ENCODE measurements at places on chromosomes 5 and 9.

DNA sequence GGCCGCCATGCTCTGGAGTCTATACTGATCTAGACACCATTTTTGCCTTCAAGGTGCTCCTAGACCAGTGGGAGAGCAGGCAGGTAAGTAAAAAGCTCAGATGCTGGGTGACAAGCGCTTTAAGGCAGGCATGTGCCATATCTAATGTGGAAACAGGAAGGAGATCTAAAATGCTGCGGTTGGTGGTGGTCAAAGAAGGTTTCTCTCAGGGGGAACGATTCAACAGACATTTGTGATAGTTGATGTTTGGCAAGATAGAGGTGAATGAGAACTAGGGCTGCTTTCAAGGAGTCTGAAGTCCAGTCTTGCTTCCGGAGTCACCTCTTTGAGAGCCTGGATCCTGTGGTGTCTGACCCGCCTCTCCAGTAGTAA is 146.2 kb upstream of the KLF4 start:
- H3K27me3 ChIP-seq, result no peaks in the 10 kb centered on the region
- no peaks in the 10 kb centered on the region for H3K36me3 ChIP-seq
- no peaks in the 10 kb centered on the region for H3K4me1 ChIP-seq
- no peak overlapping the region for H3K4me3 ChIP-seq

DNA sequence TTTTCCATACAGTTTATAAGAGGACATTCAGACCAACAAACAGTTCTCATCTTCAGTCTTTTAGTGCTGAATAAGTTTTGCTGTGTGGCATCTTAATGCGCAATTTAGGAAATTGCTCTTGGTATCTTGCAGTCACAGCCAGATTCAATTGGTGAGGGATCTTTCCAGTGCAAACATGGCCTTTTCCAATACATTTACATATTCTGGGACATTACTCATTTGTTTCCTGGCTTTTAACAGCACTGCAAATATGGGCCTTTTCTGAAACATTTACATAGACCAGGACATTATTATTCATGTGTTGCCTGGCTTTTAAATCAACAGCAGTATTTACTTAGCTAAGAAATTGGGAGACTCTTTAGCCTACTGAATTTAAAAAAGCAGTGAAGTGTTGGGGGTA is 22.7 kb downstream of the ANKRD33B start:
- no peaks in the 10 kb centered on the region for H3K36me3 ChIP-seq
- H3K27ac ChIP-seq, result no peak overlapping the region
- DNase-seq, result no peak
- H3K4me3 ChIP-seq, result no peak overlapping the region
- H3K27me3 ChIP-seq, result no peaks in the 10 kb centered on the region

DNA sequence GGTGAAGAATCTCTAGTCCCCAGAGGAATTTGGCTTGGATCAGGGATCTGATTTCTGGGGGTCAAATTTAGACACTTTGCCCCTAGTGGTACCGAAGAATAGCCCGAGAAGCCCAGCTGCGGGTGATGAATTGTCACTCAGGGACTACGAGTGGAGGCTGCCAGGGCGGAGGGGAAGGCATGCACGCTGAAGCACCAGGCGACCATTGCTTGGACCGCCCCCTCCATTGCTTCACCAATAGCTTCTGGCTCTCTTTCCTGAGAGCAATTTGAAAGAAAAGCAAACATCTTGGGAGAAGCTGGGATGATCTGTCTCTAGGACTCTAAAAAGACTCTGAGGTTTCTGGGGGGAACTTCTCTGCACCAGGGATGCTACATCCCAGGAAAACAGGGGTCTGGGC is 137.6 kb downstream of the CRB2 start:
- H3K36me3 ChIP-seq, result no peaks in the 10 kb centered on the region
- no peaks in the 10 kb centered on the region for H3K27me3 ChIP-seq
- no peak for DNase-seq
- H3K4me1 ChIP-seq, result no peaks in the 10 kb centered on the region

GRCh38 chr9:88971131-88971960 is 19.9 kb upstream of the S1PR3 start:
- H3K27ac ChIP-seq, result no peak overlapping the region
- DNase-seq, result no peak
- H3K4me1 ChIP-seq, result no peaks in the 10 kb centered on the region
- H3K36me3 ChIP-seq, result no peaks in the 10 kb centered on the region
- no peak overlapping the region for H3K4me3 ChIP-seq
- H3K27me3 ChIP-seq, result no peaks in the 10 kb centered on the region

DNA sequence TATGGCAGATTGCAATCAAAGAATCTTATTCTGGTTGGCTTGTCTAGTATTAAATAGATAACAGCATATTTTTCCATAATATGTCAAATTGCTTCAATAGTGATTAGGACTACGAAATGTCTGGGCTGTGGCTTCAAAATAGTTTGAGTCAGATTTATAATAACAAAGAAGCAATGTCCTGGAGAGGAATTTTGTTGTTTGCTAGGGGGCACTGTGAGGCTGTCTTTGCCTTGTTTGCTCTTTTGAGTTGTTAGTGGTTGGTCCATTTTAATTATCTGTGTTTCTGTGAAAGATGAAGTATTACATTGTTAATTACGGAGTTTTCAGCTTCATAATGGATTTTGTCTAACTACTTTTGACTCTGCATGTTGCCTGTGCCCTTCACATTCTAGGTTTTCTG is 713.6 kb downstream of the TLE4 start:
- H3K27ac ChIP-seq, result no peak overlapping the region
- H3K27me3 ChIP-seq, result no peaks in the 10 kb centered on the region
- no peak overlapping the region for H3K4me3 ChIP-seq
- H3K4me1 ChIP-seq, result no peaks in the 10 kb centered on the region
- no peaks in the 10 kb centered on the region for H3K36me3 ChIP-seq

DNA sequence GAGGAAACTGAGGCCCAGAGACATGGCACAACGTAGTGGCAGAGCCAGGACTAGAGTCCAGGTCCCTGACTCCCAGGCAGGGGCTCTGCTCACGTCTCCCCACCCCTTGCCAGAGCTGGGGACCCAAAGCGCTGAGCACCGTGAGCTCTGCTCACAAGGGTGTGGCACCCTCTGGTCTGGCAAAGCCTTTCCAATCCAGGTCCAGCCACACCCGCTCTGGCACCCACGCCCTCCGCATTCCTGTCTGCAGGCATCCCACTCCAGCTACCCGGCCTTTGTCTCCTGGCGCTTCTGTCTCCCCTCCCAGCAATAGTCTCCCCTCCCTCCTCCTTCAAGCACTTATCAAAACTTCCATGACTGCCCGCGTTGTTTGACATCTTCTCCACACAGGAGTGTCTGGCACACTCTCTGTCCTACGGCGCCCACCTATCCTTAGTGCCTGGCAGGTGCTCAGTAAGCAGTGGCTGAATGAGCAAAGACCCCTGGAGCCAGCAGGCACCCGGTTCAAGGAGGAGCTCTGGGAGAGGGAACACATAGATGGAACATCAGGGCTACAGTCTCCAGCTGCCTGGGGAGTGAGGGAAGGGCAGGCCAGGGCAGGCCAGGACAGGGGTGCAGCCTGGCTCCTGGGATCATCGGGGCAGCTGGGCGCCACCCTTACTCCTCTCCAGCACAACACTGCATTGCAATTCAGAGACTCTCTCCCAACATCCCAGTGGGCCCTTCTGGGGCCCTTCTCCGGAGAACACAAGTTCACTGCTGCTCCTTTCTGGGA is 12.0 kb downstream of the HIGD2A start:
- no peaks in the 10 kb centered on the region for H3K27me3 ChIP-seq
- peaks cover 12% of the 10 kb centered on the region for H3K36me3 ChIP-seq
- no peaks in the 10 kb centered on the region for H3K4me1 ChIP-seq
- no peak overlapping the region for H3K27ac ChIP-seq
- DNase-seq, result no peak

DNA sequence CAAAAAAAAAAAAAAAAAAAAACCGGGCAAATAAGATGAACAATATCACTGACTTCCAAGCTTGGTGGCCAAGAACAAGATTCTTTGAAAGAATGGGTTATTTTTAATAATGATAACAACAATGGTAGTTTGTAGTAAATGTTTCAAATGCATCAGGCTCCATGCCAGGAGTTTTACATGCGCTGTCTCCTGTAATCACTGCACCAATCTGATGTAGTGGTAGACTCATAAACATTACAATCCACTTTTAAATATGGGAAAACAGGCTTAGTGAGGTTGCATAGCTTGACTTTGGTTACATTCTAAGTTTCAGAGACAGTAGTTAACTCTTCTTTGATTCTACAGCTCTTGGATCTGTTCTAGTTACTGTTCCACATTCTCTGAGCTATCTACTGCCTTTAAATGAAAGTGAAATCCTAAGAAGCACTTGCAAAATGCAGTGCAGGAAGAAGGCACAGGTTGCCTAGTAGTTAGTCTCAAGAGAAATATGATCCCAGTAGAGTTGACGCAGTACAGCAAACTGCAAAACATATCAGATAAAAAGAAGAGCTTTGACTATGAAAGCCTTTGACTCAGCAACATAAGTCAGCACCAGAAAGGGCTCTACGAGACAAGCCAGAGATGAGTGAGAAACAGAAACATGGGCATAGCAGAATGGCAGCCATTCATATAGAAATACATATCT is 62.1 kb downstream of the PDE4D start:
- H3K27me3 ChIP-seq, result no peaks in the 10 kb centered on the region
- H3K4me3 ChIP-seq, result no peak overlapping the region
- H3K4me1 ChIP-seq, result no peaks in the 10 kb centered on the region

GRCh38 chr5:176355400-176356178 is 6.0 kb downstream of the KIAA1191 start:
- H3K36me3 ChIP-seq, result peaks cover 56% of the 10 kb centered on the region
- no peaks in the 10 kb centered on the region for H3K27me3 ChIP-seq
- no peaks in the 10 kb centered on the region for H3K4me1 ChIP-seq
- no peak overlapping the region for H3K4me3 ChIP-seq
- no peak for DNase-seq

DNA sequence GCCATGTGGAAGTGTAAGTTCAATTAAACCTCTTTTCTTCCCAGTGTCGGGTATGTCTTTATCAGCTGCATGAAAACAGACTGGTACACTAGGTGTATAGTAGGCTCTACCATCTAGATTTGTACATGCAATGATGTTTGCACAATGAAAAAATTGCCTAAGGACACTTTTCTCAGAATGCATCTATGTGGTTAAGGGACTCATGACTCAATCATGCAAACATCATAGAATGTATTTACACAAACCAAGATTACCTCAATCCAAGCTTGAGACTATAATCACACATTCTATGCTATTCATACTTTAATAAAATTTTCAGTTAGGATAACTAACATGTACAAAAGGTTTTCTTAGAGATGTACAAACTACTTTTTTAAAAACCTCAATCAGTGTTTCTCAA is 1164.5 kb downstream of the CDH12 start:
- H3K27ac ChIP-seq, result no peak overlapping the region
- no peaks in the 10 kb centered on the region for H3K27me3 ChIP-seq
- H3K4me1 ChIP-seq, result no peaks in the 10 kb centered on the region
- no peak overlapping the region for H3K4me3 ChIP-seq

- H3K27ac ChIP-seq, result no peak overlapping the region
- no peaks in the 10 kb centered on the region for H3K36me3 ChIP-seq
- no peaks in the 10 kb centered on the region for H3K4me1 ChIP-seq
- DNase-seq, result no peak
- H3K4me3 ChIP-seq, result no peak overlapping the region
- H3K27me3 ChIP-seq, result no peaks in the 10 kb centered on the region
Observed at GRCh38 chr5:108634010-108634616, 113.6 kb upstream of the FER start.

DNA sequence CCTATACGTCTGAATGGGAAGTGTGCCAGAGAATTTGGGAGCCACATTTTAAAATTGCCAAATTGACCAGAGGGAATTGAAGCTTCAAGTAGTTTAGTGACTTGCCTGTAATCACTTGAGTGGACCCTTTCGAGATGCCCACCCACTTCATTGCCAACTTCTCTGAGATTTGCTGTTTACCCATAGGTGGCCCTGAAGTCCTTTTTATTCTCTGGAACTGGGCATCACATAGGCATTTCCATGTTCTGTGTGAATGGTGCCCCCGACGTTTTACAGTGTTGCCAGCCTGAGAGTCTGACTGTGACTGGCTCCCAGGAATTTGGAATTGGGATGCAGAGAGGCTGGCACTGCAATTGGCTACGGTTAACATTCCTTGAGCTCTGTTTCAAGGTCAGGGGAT is 158.6 kb downstream of the SEMA6A start:
- no peaks in the 10 kb centered on the region for H3K4me1 ChIP-seq
- no peak overlapping the region for H3K4me3 ChIP-seq
- no peaks in the 10 kb centered on the region for H3K36me3 ChIP-seq
- no peak overlapping the region for H3K27ac ChIP-seq

GRCh38 chr5:3220638-3221288 is 374.9 kb upstream of the IRX1 start:
- no peak overlapping the region for H3K4me3 ChIP-seq
- H3K36me3 ChIP-seq, result no peaks in the 10 kb centered on the region
- no peak overlapping the region for H3K27ac ChIP-seq
- H3K4me1 ChIP-seq, result no peaks in the 10 kb centered on the region

DNA sequence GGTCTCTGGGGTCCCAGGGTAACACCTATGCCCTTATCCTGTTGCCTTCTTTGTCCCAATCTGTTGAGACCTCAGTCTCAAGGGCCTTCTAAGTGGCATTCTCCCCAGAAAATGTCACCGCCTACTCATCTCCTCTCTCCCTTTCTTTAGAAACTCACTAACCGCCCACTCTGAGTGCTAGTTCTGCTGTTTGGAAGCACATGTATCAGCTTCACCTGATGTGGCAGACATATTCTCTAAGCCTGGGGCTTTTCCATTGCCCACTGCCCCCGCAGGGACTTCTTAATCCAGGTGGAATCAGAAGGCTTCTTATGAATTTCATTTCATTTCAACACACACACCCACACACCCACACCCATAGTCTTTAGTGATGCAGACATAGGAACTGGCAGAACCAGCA is 165.1 kb downstream of the ASTN2 start:
- no peak for DNase-seq
- H3K4me1 ChIP-seq, result no peaks in the 10 kb centered on the region
- H3K4me3 ChIP-seq, result no peak overlapping the region

GRCh38 chr5:164728733-164729132 is 1223.3 kb downstream of the MAT2B start:
- H3K27ac ChIP-seq, result no peak overlapping the region
- no peak for DNase-seq

DNA sequence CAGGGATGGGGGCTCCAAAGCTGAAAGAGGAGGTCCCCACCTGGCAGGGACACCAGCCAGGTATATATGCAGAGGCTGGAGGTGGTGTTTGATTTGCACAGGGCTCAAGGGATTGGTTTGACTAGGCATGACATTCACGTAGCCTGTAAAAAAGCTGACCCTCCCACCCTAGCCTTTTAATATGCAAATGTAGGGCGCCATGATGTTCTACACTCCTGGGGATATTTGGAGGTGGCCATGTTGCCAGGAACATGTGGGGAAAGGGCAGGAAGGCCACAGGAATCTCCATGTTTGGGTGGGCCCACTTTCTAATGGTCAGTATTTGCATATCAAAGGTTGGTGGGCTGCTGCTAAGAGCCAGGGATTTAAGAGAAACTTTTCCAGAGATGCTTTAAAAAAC is 12.0 kb upstream of the THG1L start:
- H3K36me3 ChIP-seq, result no peaks in the 10 kb centered on the region
- no peaks in the 10 kb centered on the region for H3K27me3 ChIP-seq
- no peak overlapping the region for H3K27ac ChIP-seq

Measured in effector memory CD4-positive, alpha-beta T cell (primary cell).